GM23338 (cell line): ENCODE measurements at places on chromosomes 11 and 22. TPM values are rescaled to one million over a fixed set of nuclear protein-coding genes. Genes with fewer than 3 reads are reported as not detected.

GRCh38 chr11:94910270-94910669 lies 63.1 kb downstream of the CWC15 start:
- no peaks in the 10 kb centered on the region for H3K27me3 ChIP-seq
- no peaks in the 10 kb centered on the region for H3K36me3 ChIP-seq
- no peak overlapping the region for H3K27ac ChIP-seq
- DNase-seq: no peak
- H3K4me1 ChIP-seq: no peaks in the 10 kb centered on the region

- H3K36me3 ChIP-seq: no peaks in the 10 kb centered on the region
- no peak overlapping the region for H3K27ac ChIP-seq
- no peak for DNase-seq
- peaks cover 10% of the 10 kb centered on the region for H3K4me1 ChIP-seq
Measured at GRCh38 chr11:63997801-63998337, 11.6 kb downstream of the OTUB1 start.

RAB39A gene
- 26.3 and 32.5 TPM in 2 replicates for total RNA-seq

FAM181B gene
- 0.87 and 1.5 TPM in 2 replicates for total RNA-seq

- no peak overlapping the region for H3K27ac ChIP-seq
- H3K4me1 ChIP-seq: no peaks in the 10 kb centered on the region
- no peaks in the 10 kb centered on the region for H3K36me3 ChIP-seq
Measured at GRCh38 chr22:35582861-35583670, 34.1 kb downstream of the MB start.

- H3K4me3 ChIP-seq: peak overlapping the region; percentile 74; the same call in 1 of the 2 replicates
- H3K4me1 ChIP-seq: peaks cover 8% of the 10 kb centered on the region
- DNase-seq: peak; percentile 50
Measured at GRCh38 chr11:6258141-6258540, 1.5 kb upstream of the CCKBR start.

OOSP1 gene
- not detected in 2 replicates for total RNA-seq

DNA sequence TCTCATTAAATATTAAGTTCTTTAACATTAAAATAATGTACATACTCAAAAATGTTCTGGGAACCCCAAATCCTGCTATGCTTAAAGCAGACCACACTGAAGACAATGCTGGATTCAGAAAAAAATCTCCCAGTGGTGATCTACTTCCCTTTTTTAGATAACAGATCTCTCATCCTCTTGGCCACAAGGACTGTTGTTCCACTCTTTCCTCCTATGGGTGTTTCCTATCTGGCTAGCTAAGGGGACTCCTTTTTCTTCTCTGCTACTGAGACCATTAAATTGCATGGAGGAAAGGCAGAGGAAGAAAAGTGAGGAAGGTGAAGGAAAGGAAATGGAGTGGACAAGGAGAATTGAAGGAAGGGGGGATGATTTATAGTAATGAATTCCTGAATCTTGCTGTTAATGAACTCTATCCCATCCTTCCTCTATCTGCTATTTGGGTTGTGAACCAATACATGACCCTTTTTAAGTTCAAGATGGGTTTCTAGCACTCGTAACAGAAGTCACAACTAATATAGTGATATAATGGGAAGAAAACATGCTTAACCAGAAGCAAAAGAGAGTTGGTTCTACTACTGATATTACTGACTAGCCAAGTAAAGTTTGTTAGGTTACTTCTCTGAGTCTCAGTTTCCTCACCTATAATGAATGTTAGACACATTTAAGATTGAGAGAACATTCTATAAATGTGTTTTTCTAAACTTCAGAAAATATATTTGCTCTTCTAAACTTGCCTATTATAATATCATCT lies 53.2 kb downstream of the PIK3C2A start:
- DNase-seq: no peak
- no peaks in the 10 kb centered on the region; the same call in 1 of the 2 replicates for H3K4me1 ChIP-seq
- H3K27ac ChIP-seq: no peak overlapping the region; the same call in 1 of the 2 replicates
- no peaks in the 10 kb centered on the region for H3K27me3 ChIP-seq
- no peaks in the 10 kb centered on the region; the same call in 1 of the 2 replicates for H3K36me3 ChIP-seq

CLCF1 gene
- total RNA-seq: 0.19 TPM in 1 of 2 replicates, not detected in the other

GRCh38 chr11:36403661-36404060 lies 106.4 kb downstream of the TRAF6 start:
- DNase-seq: no peak
- H3K27ac ChIP-seq: no peak overlapping the region
- no peaks in the 10 kb centered on the region for H3K36me3 ChIP-seq
- H3K4me3 ChIP-seq: no peak overlapping the region

GRCh38 chr11:34948696-34949095 lies 32.3 kb downstream of the PDHX start:
- no peak overlapping the region for H3K4me3 ChIP-seq
- H3K27me3 ChIP-seq: no peaks in the 10 kb centered on the region
- no peak overlapping the region for H3K27ac ChIP-seq
- no peak for DNase-seq

GRCh38 chr11:83971063-83971462 lies 684.9 kb upstream of the CCDC90B start:
- H3K36me3 ChIP-seq: no peaks in the 10 kb centered on the region
- no peak overlapping the region for H3K4me3 ChIP-seq
- no peak overlapping the region for H3K27ac ChIP-seq
- DNase-seq: peak; percentile 20
- H3K27me3 ChIP-seq: no peaks in the 10 kb centered on the region

DNA sequence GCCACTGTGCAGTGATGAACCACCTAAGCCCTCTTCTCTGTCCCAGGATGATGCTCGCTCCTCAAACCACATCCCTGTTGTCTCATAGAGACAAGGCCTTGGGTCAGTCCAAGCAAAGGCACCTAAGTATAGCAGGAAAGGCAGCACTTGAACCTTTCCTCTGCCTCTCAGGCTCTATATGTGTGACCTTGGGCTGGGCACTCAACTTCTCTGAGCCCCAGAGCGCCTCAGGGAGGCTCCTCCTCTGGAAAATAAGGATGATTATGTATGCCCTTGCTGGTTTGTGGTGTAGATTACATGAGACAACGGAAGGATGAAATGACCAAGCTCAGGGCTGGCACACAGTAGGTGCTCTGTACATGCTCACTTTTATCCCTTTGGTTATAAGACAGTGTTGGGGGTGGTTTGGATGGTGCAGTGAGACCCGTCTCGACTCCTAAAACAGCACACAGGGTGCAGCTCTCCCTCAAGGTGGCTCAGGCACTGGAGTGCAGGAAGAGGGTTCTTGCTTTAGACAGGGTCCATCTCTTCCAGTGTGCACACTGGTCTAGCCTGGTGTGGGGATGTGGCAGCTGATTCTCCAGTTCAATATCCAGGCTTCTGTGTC lies 40.2 kb upstream of the ACCSL start:
- H3K27me3 ChIP-seq: no peaks in the 10 kb centered on the region
- DNase-seq: no peak
- H3K4me1 ChIP-seq: peaks cover 5% of the 10 kb centered on the region; the same call in 1 of the 2 replicates
- H3K27ac ChIP-seq: no peak overlapping the region
- no peaks in the 10 kb centered on the region for H3K36me3 ChIP-seq

DNA sequence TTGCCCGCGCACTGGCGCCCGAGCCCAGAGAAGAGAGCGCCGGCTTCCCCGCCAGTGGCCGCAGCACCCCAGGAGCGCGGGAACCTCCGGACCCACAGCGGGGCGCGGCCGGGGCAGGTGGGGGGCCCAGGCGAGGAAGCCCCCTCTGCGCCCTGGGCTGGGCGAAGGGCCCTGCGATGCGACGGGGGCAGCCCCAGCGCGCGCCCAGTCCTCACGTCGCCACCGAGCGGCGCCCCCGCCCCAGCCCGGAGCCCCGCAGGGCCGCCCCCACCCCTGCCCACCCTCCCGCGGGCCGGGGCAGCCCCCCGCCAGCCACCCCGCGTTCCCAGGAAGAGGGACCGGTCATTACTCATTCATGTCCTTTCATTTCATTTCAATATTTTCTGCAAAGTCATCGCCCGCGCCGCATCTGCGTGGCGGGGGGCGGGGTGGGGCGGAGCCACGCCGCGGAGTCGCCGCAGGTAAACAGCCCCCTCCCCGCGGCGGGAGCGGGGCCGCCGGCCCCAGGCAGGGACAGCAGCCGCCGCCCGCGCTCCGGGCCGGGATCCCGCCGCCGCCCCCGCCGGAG lies 673 bp upstream of the PANX2 start:
- H3K27me3 ChIP-seq: peaks cover 24% of the 10 kb centered on the region
- DNase-seq: peak; percentile 48
- H3K4me3 ChIP-seq: peak overlapping the region; percentile 50; the same call in 1 of the 2 replicates

TRPM5 gene
- total RNA-seq: not detected in 2 replicates

- no peaks in the 10 kb centered on the region for H3K4me1 ChIP-seq
- no peaks in the 10 kb centered on the region for H3K27me3 ChIP-seq
- no peak for DNase-seq
- H3K4me3 ChIP-seq: no peak overlapping the region
- no peak overlapping the region for H3K27ac ChIP-seq
Measured at GRCh38 chr11:69372589-69373250, 78.8 kb downstream of the MYEOV start.

- no peaks in the 10 kb centered on the region for H3K4me1 ChIP-seq
- H3K4me3 ChIP-seq: no peak overlapping the region
- H3K27me3 ChIP-seq: no peaks in the 10 kb centered on the region
- no peak overlapping the region for H3K27ac ChIP-seq
- H3K36me3 ChIP-seq: no peaks in the 10 kb centered on the region
Measured at GRCh38 chr22:30718491-30718890, 23.8 kb downstream of the OSBP2 start.

GRCh38 chr11:123694551-123694950 lies 40.1 kb upstream of the SCN3B start:
- no peaks in the 10 kb centered on the region for H3K27me3 ChIP-seq
- H3K36me3 ChIP-seq: no peaks in the 10 kb centered on the region
- H3K27ac ChIP-seq: no peak overlapping the region
- no peaks in the 10 kb centered on the region for H3K4me1 ChIP-seq
- H3K4me3 ChIP-seq: no peak overlapping the region
- no peak for DNase-seq

NCAM1 gene
- total RNA-seq: 1.6 and 4.6 TPM in 2 replicates

DNA sequence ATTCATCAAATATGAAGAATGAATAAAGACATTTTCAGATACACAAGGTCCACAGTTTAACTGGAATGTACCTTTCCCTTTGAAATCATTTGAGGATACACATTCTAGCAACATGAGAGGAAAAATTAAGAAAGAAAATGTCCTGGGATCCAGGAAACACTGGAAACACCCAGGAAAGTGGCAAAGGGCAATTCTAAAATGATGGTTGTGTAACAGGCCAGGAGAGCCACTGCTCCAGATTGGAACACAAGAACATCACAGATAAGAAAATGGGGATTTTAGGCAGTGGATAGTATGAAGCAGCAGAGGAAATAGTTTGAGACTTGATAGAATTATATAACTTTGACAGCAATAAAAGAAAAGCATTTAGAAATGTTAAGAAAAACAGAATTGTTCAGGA lies 56.1 kb upstream of the GRIK4 start:
- no peak overlapping the region for H3K27ac ChIP-seq
- H3K4me3 ChIP-seq: no peak overlapping the region
- H3K27me3 ChIP-seq: no peaks in the 10 kb centered on the region
- no peaks in the 10 kb centered on the region for H3K4me1 ChIP-seq
- DNase-seq: no peak

CASP1 gene
- 0.10 TPM in 1 of 2 replicates, not detected in the other for total RNA-seq

GRCh38 chr11:123357990-123358827 lies 71.9 kb upstream of the GRAMD1B start:
- peaks cover 64% of the 10 kb centered on the region for H3K27me3 ChIP-seq
- H3K4me1 ChIP-seq: no peaks in the 10 kb centered on the region; the same call in 1 of the 2 replicates
- H3K27ac ChIP-seq: no peak overlapping the region
- H3K36me3 ChIP-seq: no peaks in the 10 kb centered on the region
- peak; percentile 64 for DNase-seq

GGTLC2 gene
- total RNA-seq: not detected in 2 replicates
